ENCODE measurements at places on chromosomes 4 and X. TPM values are rescaled to one million over a fixed set of nuclear protein-coding genes. Genes with fewer than 3 reads are reported as not detected.

- DNase-seq, result no peak
Measured at GRCh38 chrX:13377550-13377934, 57.7 kb upstream of the ATXN3L start.

- no peak for DNase-seq
Measured at GRCh38 chrX:67654301-67654700, 110.5 kb downstream of the AR start.

- no peak for DNase-seq
Measured at GRCh38 chr4:17578482-17578891, 1.5 kb downstream of the LAP3 start.

Gene CENPVL2
- not detected for total RNA-seq

GRCh38 chrX:131975851-131976250 lies 47.3 kb upstream of the STK26 start:
- no peak for DNase-seq

- no peak for DNase-seq
Measured at GRCh38 chrX:10482261-10482660, 138.1 kb downstream of the MID1 start.

Gene ATG4A
- 21.4 TPM for total RNA-seq

Gene IL1RAPL2
- total RNA-seq, result not detected

DNA sequence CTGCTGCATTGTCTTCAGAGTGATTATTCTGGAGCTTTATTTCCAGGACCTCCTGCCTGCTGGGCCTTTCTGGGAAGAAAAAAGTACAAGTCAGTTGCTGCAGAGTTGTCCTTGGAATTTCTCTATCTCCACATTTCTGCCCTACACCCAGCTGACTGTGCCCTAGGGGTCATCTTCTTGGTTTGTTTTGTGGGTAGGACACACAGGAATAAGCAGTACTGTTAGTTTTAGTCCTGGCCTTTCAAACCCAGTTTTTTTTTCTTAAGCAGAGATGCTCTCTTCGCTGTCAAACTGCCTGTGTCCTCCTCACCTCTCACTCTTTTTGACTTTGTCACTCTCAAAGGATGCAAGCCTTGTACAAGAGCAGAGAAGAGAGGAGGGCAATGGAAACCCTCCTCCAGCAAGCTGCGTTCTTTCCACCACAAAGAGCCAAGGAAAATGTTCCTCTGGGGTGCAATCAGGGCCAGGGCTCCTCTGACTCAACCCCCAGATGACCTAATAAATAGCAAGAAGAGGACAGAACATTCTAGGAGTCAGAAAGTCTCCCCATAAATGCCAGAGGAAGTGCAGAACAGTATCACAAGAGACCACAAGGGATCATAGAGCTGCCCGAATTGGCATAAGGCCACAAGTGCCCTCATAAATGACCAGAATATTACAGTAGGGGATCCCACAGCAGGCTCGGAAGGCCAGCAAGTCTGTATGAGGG lies 186.2 kb downstream of the RCHY1 start:
- no peak for DNase-seq

- no peak for DNase-seq
Measured at GRCh38 chr4:102388611-102389010, 43.3 kb upstream of the SLC39A8 start.

DNA sequence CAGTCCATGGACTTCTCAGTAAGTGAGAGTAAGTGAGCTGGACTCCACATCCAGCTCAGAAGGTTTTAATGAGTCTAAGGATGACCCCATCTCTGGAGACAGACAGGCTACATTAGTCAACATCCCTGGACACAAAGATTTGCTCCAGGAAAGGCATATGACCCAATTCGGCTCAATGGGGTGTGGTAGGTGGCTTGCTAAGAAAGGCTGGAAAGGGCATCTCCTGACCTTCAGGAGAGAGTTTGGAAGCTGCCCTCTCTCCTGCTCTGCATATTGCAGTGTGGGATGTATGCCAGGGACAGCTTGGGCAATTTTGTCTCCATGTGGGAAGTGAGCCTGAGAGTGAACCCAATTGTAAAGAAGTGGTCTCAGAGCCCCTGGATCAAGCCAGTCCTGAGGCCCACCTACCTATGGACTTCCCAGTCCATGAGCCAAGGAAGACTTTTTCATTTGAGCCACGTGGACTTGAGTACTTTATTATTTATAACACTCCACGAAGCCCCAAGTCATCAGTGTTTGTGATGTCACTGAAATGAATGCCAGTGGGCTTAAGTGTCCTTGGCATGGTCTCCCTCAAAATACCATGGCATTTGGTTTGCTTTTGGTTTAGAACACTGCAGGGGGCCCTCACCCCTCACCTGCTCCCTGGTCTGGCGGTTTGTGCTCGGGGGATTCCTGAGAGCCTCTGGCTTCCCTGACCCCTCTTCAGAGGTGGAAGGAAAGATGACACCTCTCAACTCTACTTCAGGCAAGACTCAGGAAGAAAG lies 10.4 kb upstream of the ABLIM2 start:
- DNase-seq, result no peak

GRCh38 chr4:15729910-15730533 lies 27.2 kb downstream of the BST1 start:
- DNase-seq, result no peak

Gene POF1B
- 184 TPM for total RNA-seq

DNA sequence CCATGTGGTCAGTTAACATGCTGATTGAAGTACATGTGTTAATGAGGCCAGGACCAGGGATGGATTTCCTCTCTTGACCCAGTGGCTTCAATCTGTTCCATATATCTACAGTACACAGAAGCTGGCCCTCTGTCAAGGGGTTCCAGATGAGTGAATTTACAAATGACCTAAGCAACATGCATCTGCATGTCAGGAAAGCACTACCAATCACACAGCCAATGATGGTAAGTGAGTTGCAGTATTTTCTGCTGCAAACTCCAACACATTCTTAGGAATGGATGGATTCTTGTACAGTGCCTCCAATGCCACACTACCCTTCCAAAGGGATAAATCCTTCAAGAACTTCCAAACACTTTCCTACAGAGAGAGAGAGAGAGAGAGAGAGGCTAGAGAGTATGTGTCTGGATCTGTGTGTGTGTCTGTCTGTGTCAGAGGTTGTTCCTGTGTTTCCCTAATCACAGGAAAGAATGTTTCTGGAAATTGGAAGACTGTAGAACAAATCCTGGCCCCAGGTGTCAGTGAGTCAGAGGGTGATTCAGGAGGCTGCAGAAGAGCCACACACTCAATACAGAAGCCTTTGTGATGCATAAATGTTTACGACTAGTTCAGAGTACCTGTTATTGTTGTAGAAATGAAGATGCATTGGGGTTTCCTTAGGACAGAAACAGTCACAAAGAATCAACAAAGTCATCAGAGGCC lies 107.5 kb downstream of the GUCY2F start:
- DNase-seq, result no peak

- no peak for DNase-seq
Measured at GRCh38 chrX:134461437-134461836, 1.5 kb downstream of the HPRT1 start.

Gene GPC3
- total RNA-seq, result 2.9 TPM

DNA sequence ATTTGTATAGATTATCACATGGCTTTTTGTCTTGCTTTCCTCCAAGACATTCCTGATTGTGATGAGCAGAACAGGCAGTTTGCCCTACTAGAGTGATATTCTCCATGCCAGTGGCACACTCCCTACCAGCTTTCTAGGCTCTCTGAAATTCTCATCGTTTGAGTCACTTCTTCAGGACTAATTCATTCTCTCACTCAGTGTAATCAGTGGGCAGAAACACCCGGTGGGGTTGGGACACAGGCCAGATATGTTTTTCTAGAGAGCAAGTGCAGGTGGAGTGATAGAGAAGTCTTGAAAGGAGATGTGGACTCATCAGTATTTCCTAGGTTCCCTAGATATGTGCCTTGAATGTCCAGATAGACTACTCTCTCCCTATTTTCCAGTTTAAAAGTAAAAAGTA lies 13.1 kb downstream of the RAB33A start:
- DNase-seq, result no peak

- no peak for DNase-seq
Measured at GRCh38 chr4:40238700-40239548, 42.1 kb downstream of the RHOH start.

- peak; percentile 4 for DNase-seq
Measured at GRCh38 chrX:68721546-68721945, 74.1 kb downstream of the STARD8 start.

Gene TEX13B
- not detected for total RNA-seq

DNA sequence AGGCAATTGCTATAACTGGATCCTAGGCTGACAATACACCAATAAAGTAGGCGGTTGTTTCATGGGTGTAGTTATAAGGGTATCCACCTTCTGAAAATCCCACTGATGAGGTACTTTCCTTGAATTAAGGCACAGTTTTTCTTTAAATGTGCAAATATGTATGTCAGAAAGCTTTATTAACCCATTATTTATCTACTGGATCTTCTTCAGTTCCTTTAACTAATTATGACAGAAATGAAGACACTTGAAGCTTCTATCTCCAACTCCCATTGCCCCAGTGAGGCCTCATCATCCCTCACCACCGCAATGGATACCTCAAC lies 159.6 kb upstream of the KLF3 start:
- DNase-seq, result no peak

DNA sequence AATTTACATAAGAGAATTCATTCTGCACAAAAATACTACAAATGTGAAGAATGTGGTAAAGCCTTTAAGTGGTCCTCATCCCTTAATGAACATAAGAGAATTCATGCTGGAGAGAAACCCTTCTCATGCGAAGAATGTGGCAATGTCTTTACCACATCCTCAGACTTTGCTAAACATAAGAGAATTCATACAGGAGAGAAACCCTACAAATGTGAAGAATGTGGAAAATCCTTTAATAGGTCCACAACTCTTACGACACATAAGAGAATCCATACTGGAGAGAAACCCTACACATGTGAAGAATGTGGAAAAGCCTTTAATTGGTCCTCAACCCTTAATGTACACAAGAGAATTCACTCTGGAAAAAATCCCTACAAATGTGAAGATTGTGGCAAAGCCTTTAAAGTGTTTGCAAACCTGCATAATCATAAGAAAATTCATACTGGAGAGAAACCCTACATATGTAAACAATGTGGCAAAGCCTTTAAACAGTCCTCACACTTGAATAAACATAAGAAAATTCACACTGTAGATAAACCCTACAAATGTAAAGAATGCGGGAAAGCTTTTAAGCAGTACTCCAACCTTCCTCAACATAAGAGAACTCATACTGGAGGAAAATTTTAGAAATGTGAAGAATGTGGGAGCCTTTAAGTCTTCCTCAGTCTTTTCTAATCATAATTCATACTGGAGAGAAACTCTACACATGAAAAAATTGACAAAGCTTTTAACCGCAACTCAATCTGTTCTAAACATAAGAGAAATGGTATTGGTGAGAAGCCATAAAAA lies 37.4 kb downstream of the ZNF718 start:
- DNase-seq, result no peak

- DNase-seq, result no peak
Measured at GRCh38 chrX:24870143-24870542, 145.6 kb downstream of the ARX start.

DNA sequence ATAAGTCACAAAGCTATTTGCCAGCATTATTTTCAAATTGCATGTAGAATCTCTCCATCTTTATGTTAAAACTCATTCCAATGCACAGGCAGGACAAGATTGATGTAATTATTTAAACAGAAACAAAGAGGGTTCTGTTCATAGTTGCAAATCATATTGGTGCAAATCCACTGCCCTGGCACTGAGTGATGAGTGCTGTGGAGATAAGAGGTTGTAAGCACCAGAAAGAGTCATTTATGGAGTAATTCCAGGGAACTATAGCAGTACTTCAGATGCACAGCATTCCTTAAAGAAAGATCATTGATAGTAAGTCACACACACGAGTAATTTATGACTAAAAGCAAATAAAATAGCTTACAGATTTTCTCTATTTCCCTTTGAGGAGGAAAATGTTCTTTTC lies 337.7 kb upstream of the CTSO start:
- no peak for DNase-seq

Gene COX7B2
- total RNA-seq, result not detected

DNA sequence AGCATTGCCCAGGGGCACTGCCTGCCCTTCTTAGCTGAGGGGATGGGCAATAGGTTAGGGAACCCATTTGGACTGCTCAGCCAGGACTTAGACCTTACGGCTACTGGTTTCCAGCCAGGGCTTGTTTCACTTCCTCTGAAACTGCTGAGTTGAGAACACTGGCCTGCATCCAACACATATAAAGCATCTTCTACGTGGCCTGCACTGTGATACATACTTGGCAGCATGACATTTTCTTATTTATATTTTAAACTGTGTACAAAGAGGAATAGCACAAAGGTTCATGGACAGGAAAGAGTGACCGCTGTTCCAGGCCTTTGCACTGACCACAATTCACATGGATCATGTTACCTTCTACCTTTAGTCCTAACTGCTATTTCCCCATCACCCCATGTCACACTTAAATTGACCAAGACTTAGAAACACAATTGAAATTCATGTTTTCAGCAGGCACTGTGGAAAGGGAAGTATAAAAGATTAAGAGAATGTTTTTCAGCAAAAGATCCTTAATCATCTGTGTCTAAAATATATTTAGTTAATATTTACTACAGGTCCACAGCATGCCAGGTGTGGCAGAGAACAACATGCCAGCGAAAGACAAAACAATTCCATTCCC lies 43.7 kb downstream of the NLGN4X start:
- no peak for DNase-seq

DNA sequence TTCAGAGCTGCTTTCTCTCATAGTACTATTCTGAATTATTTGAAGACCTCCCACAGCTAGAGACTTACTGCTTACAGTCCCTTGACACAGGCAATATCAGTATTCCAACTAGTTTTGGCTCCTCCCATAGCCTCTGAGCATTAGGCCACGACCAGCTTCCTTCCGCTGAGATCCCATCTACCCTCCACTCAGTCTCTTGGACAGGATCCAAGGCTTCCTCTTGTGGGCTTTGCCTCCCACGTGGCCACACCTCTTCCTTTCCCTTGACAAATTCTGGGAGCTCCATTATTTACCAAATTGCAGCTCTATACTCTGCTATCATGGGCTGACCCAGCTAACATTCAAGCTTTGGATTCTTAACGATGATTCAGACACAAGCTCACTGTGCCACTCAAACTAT lies 470.4 kb upstream of the GALNT7 start:
- no peak for DNase-seq

DNA sequence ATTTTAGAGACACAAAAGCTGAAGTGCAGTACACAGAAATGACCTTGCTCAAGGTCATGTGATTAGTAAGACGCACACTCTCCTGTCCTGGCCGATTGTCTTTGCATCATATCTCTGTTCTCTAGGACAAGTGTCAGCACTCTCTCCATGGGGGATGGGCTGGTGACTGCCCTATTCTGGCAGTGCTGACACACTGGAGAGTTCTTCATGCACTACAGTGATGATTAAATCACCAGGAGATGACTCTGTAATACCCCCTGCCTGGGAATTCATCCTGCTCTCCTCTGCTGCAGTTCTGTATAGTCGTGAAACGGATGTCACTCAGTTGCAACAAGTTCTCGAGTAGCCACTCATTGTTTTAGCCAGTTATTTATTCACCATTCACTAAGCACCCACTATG lies 5.3 kb upstream of the SHISA3 start:
- DNase-seq, result no peak

Gene CSN3
- not detected for total RNA-seq
